Osteocyte (in vitro differentiated cells): ENCODE measurements at places on chromosomes 7 and 10. TPM values are rescaled to one million over a fixed set of nuclear protein-coding genes. Genes with fewer than 3 reads are reported as not detected.

- no peak overlapping the region for H3K4me3 ChIP-seq
- no peaks in the 10 kb centered on the region for H3K27me3 ChIP-seq
- no peak overlapping the region for H3K27ac ChIP-seq
Observed at GRCh38 chr7:2072042-2072441, 160.7 kb downstream of the MAD1L1 start.

DNA sequence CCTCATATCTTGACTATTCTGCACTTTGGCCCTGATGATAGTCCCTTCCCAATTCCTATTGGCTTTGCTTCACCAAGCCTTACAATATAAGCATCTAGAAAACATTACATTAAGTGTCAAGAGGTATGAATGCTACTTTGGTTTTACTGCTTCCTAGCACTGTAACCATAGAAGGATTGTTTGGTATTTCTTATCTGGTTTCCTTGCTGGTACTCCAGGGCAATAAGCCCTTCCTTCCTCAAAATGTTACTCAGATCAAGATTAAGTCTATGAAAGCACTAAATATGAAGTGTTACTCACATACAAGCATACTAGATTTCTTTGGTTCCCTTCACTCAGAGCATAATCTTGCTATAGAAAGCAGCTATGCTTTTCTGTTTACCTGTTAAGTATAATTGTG, 492.5 kb downstream of the ETV1 start:
- no peak for DNase-seq
- no peak overlapping the region for H3K4me3 ChIP-seq
- no peaks in the 10 kb centered on the region for H3K4me1 ChIP-seq
- H3K27me3 ChIP-seq = peaks cover 3% of the 10 kb centered on the region

DNA sequence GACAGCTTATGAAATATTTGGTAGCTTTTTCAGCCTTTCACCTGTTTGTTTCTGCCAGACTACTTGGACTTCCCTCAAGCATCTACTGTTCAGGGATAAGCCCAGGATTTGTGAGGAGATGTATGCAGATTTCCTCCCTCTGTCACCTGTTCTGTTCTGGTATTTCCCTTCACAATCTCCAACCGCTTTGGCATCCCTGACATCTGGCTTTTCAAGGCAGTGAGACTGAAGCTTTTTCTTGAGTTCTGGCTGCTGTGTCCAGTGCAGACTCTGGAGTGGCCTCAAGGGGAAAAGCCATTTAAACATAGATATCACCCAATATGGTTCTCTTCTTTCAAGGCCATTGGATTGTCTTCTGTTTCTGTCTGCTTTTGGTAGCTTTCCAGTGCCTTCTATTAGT, 369.7 kb downstream of the LRMDA start:
- H3K27ac ChIP-seq = no peak overlapping the region
- peaks cover 50% of the 10 kb centered on the region for H3K27me3 ChIP-seq
- DNase-seq = no peak
- H3K36me3 ChIP-seq = no peaks in the 10 kb centered on the region

GRCh38 chr7:66542528-66543269, 86.0 kb upstream of the KCTD7 start:
- no peak overlapping the region for H3K4me3 ChIP-seq
- H3K27ac ChIP-seq = no peak overlapping the region
- no peaks in the 10 kb centered on the region for H3K4me1 ChIP-seq
- no peaks in the 10 kb centered on the region for H3K27me3 ChIP-seq
- DNase-seq = no peak
- peaks cover 6% of the 10 kb centered on the region for H3K36me3 ChIP-seq

- no peaks in the 10 kb centered on the region for H3K36me3 ChIP-seq
- H3K27ac ChIP-seq = no peak overlapping the region
- H3K4me1 ChIP-seq = no peaks in the 10 kb centered on the region
- H3K27me3 ChIP-seq = no peaks in the 10 kb centered on the region
Observed at GRCh38 chr7:157990226-157990880, 597.3 kb downstream of the PTPRN2 start.

DNA sequence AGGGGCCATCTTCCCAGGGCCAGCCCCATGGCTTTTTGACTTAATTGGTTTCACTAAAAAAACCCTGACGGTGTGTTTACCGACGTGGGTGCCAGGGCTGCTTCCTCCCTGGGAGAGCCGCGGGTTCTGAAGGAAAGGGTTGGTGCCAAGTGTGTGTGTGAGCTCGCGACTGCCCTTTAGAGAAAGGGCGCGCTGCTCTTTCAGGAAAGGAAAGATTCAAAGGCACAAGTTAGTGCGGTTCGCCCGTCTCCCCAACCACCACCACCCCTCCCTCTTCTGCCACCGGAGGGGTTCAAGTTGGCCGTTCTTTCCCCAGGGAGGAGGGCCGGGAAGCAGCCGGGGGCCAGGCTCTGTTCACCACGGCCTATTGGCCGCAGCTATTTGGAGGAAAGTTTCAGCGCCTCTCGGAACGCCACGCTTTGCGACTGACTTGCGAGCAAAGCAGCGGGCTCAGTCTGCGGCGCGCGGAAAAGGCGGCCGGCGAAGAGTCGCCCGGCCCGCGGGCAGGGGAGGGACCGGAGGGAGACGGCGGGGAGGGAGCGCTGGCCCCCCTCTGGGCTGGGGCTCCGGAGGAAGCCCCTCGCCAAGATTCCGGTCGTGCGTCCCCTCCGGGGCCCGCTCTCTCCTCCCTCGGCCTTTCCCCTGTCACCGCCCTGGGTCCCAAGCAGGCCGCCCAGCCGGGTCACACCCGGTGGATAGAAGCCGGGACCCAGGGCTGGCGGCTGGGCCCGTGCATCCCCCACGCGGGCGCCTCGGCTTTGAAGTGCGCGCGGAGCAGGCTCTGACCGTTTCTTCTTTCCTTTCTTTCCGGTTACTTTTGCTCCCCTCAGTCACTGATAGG, 165.9 kb upstream of the PPP1R3A start:
- no peaks in the 10 kb centered on the region for H3K36me3 ChIP-seq
- peaks cover 3% of the 10 kb centered on the region for H3K27me3 ChIP-seq
- peak overlapping the region; percentile 99 for H3K27ac ChIP-seq
- peak overlapping the region; percentile 99 for H3K4me3 ChIP-seq

GRCh38 chr7:5193880-5194279, 3.8 kb downstream of the WIPI2 start:
- DNase-seq = no peak
- H3K4me3 ChIP-seq = no peak overlapping the region
- peaks cover 23% of the 10 kb centered on the region for H3K4me1 ChIP-seq
- H3K36me3 ChIP-seq = peaks cover 18% of the 10 kb centered on the region

DNA sequence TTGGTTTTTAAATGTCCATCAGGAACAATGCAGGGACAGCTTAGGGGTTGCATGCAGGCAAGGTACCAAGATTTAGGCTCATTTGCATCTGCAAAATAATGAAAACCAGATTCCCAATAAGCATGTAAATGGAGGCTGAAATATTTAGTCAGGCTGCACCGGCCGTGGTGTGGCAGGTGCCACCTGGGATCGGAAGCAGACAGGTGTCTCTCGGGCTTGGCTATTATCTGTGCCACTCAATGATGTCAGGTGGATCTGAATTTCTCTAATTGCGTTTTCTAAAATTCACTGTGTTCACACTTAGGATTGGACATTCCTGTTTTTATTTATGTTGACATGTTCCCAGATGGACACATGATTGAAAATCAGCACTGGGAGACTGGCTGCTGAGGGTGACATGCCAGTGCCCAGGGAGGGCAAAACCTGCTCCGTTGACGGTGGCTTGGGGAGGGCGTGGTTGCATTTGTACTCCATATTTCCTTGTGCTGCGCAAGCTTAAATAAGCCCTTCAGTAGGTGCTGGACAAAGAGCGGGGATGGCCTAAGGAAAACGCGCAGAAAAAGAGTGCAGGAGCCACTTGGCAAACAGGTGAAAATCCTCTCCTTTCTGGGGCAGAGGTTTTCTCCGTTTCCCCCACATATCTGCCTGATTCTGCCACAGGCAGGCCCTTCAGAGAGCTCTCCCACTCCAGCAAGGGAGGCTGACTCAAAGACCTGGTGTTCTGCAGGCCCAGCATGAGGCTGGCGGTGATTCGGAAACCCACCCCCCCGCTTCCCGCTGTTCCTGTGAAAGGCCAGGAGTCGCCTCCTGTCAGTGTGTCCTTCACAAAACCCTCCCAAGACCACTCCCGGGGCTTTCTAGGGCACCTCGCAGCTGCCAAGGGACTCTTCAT, 142.5 kb downstream of the WDR37 start:
- peaks cover 27% of the 10 kb centered on the region for H3K27me3 ChIP-seq
- peak; percentile 54 for DNase-seq
- H3K4me1 ChIP-seq = peaks cover 13% of the 10 kb centered on the region
- H3K27ac ChIP-seq = no peak overlapping the region

GRCh38 chr10:132316133-132316532, 8.4 kb upstream of the STK32C start:
- no peak overlapping the region for H3K27ac ChIP-seq
- peaks cover 4% of the 10 kb centered on the region for H3K36me3 ChIP-seq
- peaks cover 33% of the 10 kb centered on the region for H3K4me1 ChIP-seq

- H3K36me3 ChIP-seq = peaks cover 39% of the 10 kb centered on the region
- no peak overlapping the region for H3K4me3 ChIP-seq
- no peak for DNase-seq
- no peaks in the 10 kb centered on the region for H3K4me1 ChIP-seq
- H3K27ac ChIP-seq = no peak overlapping the region
Observed at GRCh38 chr7:70766694-70767093, 365.2 kb upstream of the GALNT17 start.

- DNase-seq = no peak
- H3K27ac ChIP-seq = no peak overlapping the region
- H3K4me3 ChIP-seq = no peak overlapping the region
- no peaks in the 10 kb centered on the region for H3K4me1 ChIP-seq
- H3K36me3 ChIP-seq = no peaks in the 10 kb centered on the region
Observed at GRCh38 chr7:7884855-7885254, 83.7 kb upstream of the GLCCI1 start.

DNA sequence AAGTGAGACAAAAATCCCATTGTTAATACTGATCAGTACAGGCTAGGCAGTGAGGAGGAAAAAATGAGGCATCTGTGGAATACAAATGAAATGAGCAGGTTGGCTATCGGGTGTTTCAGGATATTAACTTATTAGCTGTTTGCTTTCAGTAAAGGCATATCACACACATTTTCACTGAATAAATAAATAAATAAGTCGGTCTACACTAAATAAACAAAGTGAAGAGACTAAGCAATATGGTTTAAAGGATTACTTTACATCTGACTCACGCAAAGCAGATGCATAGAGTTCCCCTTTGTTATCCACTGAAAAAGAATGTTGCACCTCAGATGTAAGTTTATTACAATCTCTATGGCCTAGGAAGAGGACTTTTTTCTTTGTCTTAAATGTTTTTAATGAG, 6.3 kb upstream of the SEMA3A start:
- H3K4me3 ChIP-seq = no peak overlapping the region
- DNase-seq = no peak
- no peaks in the 10 kb centered on the region for H3K36me3 ChIP-seq
- H3K27ac ChIP-seq = no peak overlapping the region
- no peaks in the 10 kb centered on the region for H3K27me3 ChIP-seq
- peaks cover 11% of the 10 kb centered on the region for H3K4me1 ChIP-seq

- H3K36me3 ChIP-seq = no peaks in the 10 kb centered on the region
- no peaks in the 10 kb centered on the region for H3K27me3 ChIP-seq
- no peak overlapping the region for H3K4me3 ChIP-seq
- peaks cover 38% of the 10 kb centered on the region for H3K4me1 ChIP-seq
Observed at GRCh38 chr7:40546616-40547501, 412.1 kb downstream of the SUGCT start.

DNA sequence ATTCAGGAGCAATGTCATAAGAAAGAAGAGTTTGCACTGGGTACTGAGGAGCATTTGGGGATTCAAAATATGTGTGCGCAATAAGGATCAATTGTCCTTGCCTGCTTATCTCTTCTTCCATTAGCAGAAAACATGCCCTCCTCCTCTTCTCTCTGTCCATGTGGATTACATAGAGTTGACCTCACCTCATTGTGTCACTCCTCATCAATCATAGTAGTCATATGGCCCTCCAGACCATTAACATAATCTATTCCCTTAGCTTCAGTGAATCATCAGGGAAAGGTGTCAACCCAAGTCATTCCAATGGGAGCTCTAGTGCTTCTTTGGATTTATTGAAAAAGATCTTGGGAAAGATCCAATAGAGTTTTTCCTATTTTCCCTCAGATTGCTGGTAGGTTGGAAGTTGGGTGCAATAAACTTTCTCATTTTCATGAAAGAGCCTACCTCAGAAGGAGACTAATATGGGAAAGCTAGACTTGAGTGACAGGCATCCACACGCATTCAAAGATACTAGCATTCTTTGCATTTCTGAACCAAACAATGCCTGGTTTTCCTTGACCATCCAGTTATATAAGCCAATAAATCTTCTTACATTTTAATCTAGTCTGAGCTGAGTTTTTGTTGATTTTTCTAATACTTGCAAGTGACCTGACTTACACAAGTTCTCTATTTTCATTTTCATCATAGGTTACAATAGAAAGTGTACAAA, 71.5 kb upstream of the FAM13C start:
- DNase-seq = no peak
- H3K4me1 ChIP-seq = peaks cover 28% of the 10 kb centered on the region
- H3K27me3 ChIP-seq = peaks cover under 1% of the 10 kb centered on the region
- no peaks in the 10 kb centered on the region for H3K36me3 ChIP-seq

GRCh38 chr7:117639966-117640365, 160.1 kb downstream of the CFTR start:
- H3K27me3 ChIP-seq = peaks cover 10% of the 10 kb centered on the region
- no peak for DNase-seq
- no peak overlapping the region for H3K27ac ChIP-seq
- no peak overlapping the region for H3K4me3 ChIP-seq
- H3K4me1 ChIP-seq = no peaks in the 10 kb centered on the region

GRCh38 chr7:121394709-121395140, 1.4 kb downstream of the FAM3C start:
- H3K4me1 ChIP-seq = peaks cover 13% of the 10 kb centered on the region
- H3K27ac ChIP-seq = no peak overlapping the region
- peak overlapping the region; percentile 26 for H3K4me3 ChIP-seq

- no peak for DNase-seq
- H3K27ac ChIP-seq = no peak overlapping the region
- no peak overlapping the region for H3K4me3 ChIP-seq
- H3K36me3 ChIP-seq = no peaks in the 10 kb centered on the region
Observed at GRCh38 chr10:75922435-75922834, 491.0 kb downstream of the LRMDA start.

- H3K4me3 ChIP-seq = no peak overlapping the region
- no peaks in the 10 kb centered on the region for H3K36me3 ChIP-seq
- no peaks in the 10 kb centered on the region for H3K27me3 ChIP-seq
- H3K4me1 ChIP-seq = peaks cover 7% of the 10 kb centered on the region
- no peak for DNase-seq
- no peak overlapping the region for H3K27ac ChIP-seq
Observed at GRCh38 chr10:116689744-116690143, 52.6 kb downstream of the HSPA12A start.

GRCh38 chr10:110147961-110148360, 59.4 kb upstream of the MXI1 start:
- H3K4me1 ChIP-seq = peaks cover 4% of the 10 kb centered on the region
- no peak for DNase-seq
- no peak overlapping the region for H3K27ac ChIP-seq
- H3K27me3 ChIP-seq = peaks cover 11% of the 10 kb centered on the region
- H3K4me3 ChIP-seq = no peak overlapping the region

Gene JAKMIP3
- 0.64 and 0.65 TPM in 2 replicates for total RNA-seq

Gene TFR2
- 0.19 and 0.31 TPM in 2 replicates for total RNA-seq

Gene ENTPD1
- 1.2 and 1.5 TPM in 2 replicates for total RNA-seq
